ENCODE measurements at places on chromosomes 3 and 15.

DNA sequence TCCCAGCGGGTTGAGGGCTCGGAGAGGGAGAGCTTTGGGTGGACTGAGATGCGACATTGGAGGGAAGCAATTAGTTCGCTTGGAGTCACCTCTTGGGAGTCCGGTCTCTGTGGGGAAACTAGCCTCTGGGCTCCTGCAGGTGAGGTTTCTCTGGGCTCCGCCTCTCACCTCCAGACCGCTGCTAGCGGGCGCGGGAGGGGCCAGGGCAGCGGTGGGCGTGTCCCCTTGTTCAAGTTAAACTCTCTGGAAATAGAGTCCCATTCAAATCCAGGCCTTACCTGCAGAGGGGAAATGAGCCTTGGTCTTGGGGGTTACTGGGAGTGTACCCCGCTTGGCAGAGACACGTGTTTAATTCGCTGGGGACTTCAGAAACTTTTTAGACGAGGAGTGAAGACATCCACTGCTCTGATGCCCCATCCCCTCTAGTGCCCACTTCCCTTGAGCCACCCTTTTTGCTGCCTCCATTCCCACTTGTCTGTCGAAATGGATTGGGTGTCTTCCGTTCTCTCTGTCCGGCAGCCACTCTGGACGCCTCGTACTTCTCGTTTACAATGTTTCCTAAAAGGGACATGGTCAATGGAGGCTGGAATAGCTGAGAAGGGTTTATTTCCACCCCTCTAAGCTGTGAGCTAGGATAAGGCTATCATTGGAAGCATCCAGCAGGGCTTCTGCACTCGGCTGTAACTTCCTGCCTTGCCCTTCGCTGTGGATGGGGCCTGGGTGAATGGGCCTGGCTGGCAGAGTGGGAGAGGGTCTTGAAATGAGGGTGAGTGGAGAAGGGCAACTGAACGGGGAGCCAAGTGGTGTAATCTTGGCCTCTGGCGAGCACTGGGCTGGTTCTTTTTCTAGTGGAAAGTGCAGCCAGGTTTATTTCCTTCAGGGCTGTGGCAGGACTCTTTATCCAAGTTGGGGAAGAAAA is 1.1 kb downstream of the MITF start:
- DNase-seq = no peak

DNA sequence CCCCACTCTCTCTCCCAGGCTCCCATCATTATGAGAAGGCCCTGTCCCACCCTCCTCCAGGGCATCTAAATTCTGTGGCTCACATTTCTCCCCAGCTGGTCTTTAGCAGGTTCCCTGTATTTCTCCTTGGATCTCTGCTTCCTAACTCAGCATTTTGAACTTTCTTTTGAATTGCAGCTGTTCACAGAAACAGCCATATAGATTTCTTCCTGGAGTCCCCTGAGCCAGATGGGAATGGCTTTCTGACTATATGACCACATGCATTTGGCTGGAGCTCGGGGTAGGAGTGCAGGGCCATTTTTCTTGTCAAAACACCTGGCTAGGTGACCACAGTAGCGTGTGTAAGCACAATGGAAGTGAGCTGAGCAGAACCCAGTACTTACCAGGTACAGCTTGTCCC is 22.0 kb downstream of the RBP2 start:
- DNase-seq = no peak

- DNase-seq = peak; percentile 29
Measured at GRCh38 chr3:63193647-63194046, 84.5 kb upstream of the SYNPR start.

GRCh38 chr3:190746986-190747385 is 115.5 kb downstream of the GMNC start:
- DNase-seq = no peak

DNA sequence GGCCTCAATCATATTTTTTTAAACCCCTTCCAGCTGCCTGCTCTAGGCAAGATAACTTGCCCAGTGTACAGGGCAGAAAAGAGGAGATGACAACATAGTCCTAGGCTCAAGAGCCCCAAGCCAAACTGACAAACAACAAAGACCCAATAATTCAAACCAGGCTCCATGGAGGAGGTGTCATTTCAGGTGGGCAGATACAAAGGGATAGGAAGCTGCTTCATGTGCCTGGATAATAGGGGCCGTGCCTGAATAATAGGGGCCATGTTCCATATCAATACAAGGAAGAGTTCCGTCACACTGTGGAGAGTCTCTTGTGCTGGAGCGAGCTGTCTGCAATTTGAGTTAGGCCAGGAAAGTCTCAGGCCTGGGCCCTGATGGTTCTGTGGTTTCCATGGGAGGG is 35.4 kb upstream of the TRIM71 start:
- DNase-seq = no peak

DNA sequence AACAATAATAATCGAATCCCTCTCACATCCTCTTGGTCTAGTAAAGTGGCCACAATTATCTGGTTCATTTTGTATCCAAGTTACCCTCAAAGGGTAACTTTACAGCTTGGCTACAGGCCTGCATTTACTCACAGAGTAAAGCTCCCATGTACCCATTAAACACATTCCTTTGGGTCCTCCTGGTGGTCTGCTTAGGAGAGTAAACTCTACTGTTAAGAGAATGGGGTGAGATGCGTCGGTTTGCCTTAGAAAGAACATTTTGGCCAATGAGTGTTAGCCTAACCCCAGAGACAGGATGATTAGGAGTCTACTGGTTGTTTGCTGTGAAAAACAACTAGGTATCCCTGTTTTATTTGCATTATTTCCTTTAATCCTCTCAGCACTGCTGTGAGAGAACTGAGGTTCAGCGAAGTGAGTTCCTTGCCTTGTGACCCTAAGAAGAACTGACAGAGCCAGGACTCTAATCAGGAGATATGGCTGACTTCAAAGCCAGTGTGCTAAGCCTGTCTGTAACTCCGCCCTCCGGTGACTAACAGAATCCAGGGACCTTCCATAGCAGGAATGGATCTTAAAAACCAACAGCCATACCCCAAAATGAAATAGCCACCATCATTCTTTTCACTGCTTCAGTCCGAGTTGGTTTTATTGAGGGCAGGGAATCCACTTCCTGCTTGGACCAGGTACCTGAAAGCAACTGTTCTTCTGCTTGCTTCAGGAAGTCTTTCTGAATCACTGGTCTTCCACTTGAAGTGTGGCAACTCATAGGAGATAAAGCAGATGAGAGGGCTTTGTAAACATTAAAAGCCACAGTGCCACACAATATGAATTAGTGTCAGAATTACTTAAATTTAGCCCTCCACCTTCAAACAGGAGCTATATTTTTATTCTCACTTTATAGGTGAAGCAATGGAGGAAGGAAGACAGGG is 317.3 kb upstream of the WNT5A start:
- DNase-seq = no peak

DNA sequence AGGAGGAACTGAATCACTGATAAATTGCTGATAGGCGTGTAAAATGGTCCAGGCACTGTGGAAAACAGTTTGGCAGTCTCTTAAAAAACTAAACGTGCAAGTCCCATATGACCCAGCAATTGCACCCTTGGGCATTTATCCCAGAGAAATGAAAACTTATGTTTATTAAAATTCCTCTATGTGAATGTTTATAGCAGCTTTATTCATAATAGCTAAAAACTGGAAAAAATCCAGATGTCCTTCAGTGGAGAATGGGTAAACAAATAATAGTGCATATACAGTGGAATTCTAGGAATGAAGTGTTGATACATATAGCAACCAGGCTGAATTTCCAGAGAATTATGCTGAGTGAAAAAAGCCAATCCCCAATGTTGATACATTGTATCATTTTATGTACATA is 482.2 kb upstream of the PDZRN3 start:
- no peak for DNase-seq
